ENCODE measurements at places on chromosomes 12 and 14.
A peak's percentile ranks its signal among the peaks of the same experiment; 100 is the strongest.

DNA sequence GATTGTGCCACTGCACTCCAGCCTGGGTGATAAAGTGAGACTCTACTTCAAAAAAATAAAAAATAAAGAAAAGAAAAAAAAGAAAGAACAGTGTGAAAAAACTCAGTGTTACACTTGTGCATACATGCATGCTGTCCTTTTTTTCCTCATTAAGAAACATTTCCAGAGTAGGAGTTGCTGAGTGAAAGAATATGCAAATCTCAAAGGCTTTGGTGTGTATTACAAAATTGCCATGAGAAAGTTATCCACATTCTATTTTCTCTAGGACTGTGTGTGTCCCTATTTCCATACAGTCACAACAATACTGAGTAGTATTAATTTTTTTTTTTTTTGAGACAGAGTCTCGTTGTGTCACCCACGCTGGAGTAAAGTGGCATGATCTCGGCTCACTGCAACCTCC is 830 bp upstream of the A2ML1 start:
- no peak for DNase-seq

- no peak for DNase-seq
These were observed 122.7 kb upstream of the CPM start for GRCh38 chr12:69055706-69056105.

GRCh38 chr14:76191297-76191696 is 39.6 kb downstream of the GPATCH2L start:
- DNase-seq = peak; percentile 17

GRCh38 chr12:48601013-48601756 is 31.3 kb upstream of the LALBA start:
- DNase-seq = no peak

- no peak for DNase-seq
These were observed 906.9 kb downstream of the NRXN3 start for GRCh38 chr14:79077096-79077495.

GRCh38 chr12:26250801-26251200 is 55.4 kb downstream of the SSPN start:
- no peak for DNase-seq

GRCh38 chr12:7016958-7017571 is 1.2 kb downstream of the LPCAT3 start:
- no peak for DNase-seq

DNA sequence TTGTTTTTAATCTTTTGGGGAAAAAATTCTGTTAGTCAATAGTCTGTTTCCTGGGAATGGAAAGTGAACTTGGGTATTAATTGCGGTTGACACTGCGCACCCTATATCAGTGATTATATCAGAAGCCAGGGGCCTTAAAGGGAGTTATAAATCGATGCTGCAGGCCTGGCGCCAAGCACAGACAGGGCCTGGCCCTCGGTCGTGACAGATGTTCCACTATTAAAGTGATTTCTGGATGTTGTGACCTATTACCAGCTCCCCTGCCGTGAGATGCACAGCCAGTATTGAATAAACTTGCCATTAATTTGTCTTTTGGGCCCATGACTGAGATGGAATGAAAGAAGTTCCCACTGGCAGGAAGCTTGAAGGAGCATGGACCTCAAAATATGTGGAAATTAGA is 45.1 kb upstream of the KITLG start:
- DNase-seq = no peak

DNA sequence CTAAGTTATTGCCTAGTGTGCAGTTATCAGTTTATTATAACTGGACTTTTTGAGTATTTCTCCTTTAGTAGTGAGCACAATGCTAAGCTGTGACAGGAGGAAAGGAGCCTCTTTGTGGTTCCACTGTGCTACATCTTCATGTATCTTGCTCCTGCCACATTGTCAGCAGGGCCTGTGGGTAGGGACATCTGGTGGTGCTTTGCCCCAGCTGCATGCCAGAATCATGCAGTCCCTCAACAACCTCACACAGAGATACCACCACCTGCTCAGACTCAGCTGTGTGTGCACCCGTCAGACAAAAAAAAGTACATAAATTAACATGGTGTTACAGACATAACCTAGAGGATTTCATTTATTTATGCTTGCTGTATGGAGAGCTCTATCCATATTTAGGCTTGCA is 51.1 kb downstream of the MIS18BP1 start:
- no peak for DNase-seq

- DNase-seq = no peak
These were observed 211.3 kb downstream of the AACS start for GRCh38 chr12:125276567-125276966.

DNA sequence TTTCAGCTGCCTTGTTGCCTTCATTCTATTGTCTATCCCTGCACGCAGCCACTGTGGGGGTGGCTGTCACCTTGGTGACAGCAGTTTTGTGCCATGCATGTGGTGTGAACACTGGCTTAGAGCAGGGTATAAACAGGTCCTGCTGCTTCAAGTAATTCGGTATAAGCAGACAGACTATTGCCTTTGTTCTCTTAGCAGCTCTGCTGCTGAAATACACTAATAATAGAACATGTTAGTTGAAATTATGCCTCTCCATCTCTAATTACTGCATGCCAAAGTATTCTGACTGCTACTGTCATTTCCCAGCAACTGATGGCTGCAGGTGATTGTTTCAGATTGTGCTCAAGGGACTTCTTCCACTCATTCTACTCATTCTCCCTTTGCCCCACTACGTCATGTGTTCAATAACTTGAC is 34.6 kb downstream of the PTPRO start:
- DNase-seq = no peak

DNA sequence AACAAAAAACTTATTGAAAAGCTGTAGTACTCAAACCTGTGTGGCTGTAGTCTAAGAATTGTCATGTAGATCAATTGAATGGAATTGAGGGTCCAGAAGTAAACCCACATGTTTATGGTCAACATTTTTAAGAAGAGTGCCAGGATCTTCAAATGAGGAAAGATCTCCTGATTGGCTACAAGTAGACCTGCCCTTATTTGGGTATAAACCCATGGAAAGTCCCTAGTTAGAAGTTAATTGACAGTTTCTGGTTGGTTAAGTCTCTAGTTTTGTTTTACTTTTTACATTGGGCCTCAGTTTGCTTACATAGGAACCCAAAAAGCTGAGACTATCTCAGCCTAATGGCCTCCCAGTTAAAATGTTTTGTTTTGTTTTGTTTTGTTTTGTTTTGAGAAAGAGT is 91.9 kb upstream of the RESF1 start:
- no peak for DNase-seq

DNA sequence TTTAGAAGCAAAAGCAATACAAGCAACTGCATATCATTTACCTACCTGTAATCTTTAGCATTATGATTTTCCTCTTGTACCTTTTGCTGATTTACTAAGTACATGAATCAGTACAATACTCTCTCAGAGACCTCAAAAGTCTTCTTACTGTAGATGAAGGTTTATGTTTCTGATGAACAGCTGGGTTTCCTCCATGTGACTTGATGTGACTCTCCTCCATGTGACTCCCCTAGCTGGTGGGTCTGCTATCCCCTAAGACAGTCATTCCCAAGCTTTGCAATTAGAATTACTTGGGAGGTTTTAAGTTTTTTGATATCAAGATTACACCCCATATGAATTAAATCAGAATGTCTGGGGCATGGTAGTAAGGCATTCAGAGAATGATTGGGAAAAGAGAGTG is 32.0 kb upstream of the ABCC9 start:
- DNase-seq = no peak

- no peak for DNase-seq
These were observed 390.6 kb upstream of the ATP2B1 start for GRCh38 chr12:90099288-90099687.

- DNase-seq = no peak
These were observed 75.3 kb upstream of the OR4E1 start for GRCh38 chr14:21748869-21749303.

- peak; percentile 33 for DNase-seq
These were observed 364.9 kb upstream of the FLRT2 start for GRCh38 chr14:85165094-85165493.

DNA sequence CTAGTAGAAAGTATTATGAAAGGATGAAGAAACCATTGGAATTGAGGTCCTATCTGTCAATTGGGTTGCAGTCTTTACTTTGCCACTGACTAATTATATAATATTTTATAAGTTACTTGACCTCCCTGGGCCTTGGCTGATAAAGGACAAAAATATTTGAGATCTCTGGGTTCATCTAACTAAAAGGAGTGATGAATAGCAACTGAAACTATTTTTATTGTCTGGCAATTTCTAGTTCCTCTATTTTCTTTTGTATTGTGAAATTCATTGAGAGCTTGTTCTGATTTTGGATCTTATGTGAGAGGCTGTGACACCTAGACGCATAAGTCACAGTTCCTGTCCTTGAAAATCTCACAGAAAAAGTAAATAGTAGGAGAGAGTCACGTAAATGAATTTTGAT is 415.7 kb upstream of the ATP2B1 start:
- no peak for DNase-seq

- no peak for DNase-seq
These were observed 40.4 kb downstream of the KICS2 start for GRCh38 chr12:64181430-64182291.

DNA sequence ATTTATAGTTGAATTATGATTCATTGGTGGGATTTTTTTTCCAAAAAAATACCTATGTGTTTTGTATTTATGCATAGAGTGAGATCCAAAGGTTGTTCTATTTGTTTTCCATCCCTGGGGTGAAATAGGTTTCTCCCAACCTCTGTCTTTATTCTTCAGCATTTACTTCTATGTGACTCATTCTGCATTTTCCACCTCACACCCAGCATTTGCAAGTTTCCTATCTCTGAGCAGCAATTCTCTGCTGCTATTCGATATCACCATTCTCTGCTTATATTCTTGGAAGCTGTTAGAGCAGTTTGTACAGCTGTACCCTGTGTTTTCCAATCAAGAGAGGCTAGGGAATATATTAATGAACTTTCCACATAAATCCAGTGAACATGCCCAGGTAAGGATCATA is 538.9 kb downstream of the SNAPC1 start:
- no peak for DNase-seq

- no peak for DNase-seq
These were observed 29.1 kb upstream of the DEGS2 start for GRCh38 chr14:100188392-100189030.

Measured in heart left ventricle (tissue), 16 donors.